ENCODE measurements at places on chromosomes 7 and 10. TPM values are rescaled to one million over a fixed set of nuclear protein-coding genes. Genes with fewer than 3 reads are reported as not detected.

DNA sequence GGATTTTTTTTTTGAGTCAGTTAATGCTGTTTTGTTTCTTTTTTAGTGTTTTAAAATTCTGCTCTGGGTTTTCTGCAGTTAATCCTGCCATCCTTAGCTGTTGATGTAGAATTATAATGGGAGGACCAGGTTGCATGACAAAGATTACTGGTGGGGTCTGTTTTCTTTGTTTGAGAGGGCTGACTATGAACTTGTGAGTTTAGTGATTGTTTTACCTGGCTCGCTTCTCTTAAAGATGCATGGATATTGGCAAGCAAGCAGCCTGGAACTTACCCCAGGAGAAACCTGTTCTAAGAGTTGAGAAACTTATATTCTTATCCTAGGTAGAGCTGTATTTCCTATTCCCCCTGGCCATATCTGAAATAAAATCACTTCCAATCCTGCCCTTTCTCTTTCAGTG, 727.8 kb downstream of the GRM8 start:
- no peaks in the 10 kb centered on the region for H3K36me3 ChIP-seq
- no peak overlapping the region for H3K27ac ChIP-seq
- no peak for DNase-seq
- H3K4me3 ChIP-seq, result no peak overlapping the region
- no peaks in the 10 kb centered on the region for H3K27me3 ChIP-seq

The MBL2 gene
- total RNA-seq, result not detected

- peaks cover 7% of the 10 kb centered on the region for H3K27me3 ChIP-seq
- no peaks in the 10 kb centered on the region for H3K4me1 ChIP-seq
- DNase-seq, result no peak
- H3K36me3 ChIP-seq, result no peaks in the 10 kb centered on the region
These were observed 165.9 kb upstream of the PLXNA4 start for GRCh38 chr7:132742189-132742612.

- no peaks in the 10 kb centered on the region for H3K36me3 ChIP-seq
- no peak for DNase-seq
- no peak overlapping the region for H3K4me3 ChIP-seq
These were observed 3.7 kb downstream of the TRIL start for GRCh38 chr7:28954471-28954870.

GRCh38 chr10:132511121-132512051, 26.2 kb upstream of the INPP5A start:
- no peaks in the 10 kb centered on the region for H3K4me1 ChIP-seq
- H3K36me3 ChIP-seq, result no peaks in the 10 kb centered on the region
- peak; percentile 2 for DNase-seq
- H3K27me3 ChIP-seq, result no peaks in the 10 kb centered on the region

GRCh38 chr7:69537691-69538090, 60.6 kb upstream of the AUTS2 start:
- no peak for DNase-seq
- H3K4me3 ChIP-seq, result no peak overlapping the region
- no peak overlapping the region for H3K27ac ChIP-seq
- no peaks in the 10 kb centered on the region for H3K4me1 ChIP-seq
- H3K27me3 ChIP-seq, result peaks cover 3% of the 10 kb centered on the region

- H3K36me3 ChIP-seq, result no peaks in the 10 kb centered on the region
- no peak overlapping the region for H3K4me3 ChIP-seq
- DNase-seq, result no peak
- peaks cover 2% of the 10 kb centered on the region for H3K4me1 ChIP-seq
- H3K27ac ChIP-seq, result no peak overlapping the region
These were observed 28.6 kb downstream of the C10orf67 start for GRCh38 chr10:23315966-23316365.

GRCh38 chr10:21369697-21370096, 155.8 kb downstream of the SKIDA1 start:
- DNase-seq, result no peak
- no peak overlapping the region for H3K27ac ChIP-seq
- no peaks in the 10 kb centered on the region for H3K27me3 ChIP-seq

- no peaks in the 10 kb centered on the region for H3K4me1 ChIP-seq
- no peak overlapping the region for H3K4me3 ChIP-seq
- H3K36me3 ChIP-seq, result no peaks in the 10 kb centered on the region
These were observed 194.3 kb upstream of the PRKCQ start for GRCh38 chr10:6774406-6774805.

DNA sequence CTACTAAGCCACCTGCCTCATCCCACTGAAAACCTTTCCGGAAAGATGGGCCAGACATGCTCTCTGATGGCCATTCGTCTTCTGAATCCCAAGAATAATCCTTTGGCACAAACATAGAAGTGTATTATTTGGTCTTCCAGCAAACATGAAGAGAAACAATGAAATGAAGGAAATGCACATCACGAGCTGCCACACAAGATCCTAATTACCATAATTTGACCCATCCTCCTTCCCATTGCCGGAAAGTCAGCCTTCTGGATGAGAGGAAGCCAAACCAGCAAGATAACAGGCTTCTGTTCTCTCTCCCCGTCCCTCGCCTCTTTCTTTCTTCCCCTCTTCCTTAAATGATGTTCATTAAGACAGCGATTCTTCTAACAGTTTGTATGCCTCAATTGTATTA, 218.9 kb upstream of the KMT2E start:
- peaks cover 18% of the 10 kb centered on the region for H3K27me3 ChIP-seq
- no peaks in the 10 kb centered on the region for H3K4me1 ChIP-seq
- H3K27ac ChIP-seq, result no peak overlapping the region
- no peaks in the 10 kb centered on the region for H3K36me3 ChIP-seq
- no peak for DNase-seq

DNA sequence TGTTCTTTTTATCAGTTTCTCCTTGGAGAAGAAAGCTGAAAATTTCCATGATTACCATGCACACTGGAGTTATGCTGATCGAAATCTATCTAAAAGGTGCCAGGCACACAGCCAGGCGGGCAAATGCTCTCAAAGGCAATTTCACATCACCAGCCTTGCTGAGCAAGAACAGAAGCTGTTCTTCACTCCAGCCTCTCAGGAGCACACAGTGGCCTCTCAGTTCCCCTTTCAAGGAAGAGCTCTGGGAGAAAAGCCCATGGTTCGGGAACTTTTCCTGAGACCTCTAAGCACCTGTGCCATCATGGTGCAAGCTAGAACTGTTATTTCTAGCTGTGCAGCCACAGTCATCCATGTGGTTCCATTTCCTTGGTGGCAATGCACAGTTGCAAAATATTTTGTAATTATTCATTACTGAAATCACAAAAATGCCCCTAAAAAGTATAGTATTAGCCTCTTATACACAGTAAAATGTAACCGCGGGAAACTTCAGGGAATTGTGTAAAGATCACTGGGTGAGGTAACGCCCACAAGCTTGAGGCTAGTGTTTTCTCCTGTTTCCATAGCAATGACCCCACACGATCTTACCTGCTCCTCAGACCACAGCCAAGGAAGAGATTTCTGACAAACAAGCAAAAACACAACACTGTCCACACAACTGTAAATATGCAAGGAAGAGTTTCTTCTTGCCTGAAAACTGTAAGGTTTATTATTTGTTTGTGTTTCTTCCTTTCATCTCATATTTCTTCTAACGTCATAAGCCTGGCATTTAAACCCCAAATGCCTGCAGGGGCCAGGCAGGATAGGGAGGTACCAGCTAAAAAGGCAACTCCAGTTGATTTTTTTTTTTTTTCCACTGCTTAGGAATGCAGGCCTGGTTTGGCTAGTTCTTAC, 121.2 kb downstream of the FAM107B start:
- H3K27ac ChIP-seq, result peak overlapping the region; percentile 7
- H3K36me3 ChIP-seq, result peaks cover 4% of the 10 kb centered on the region
- DNase-seq, result no peak
- H3K4me1 ChIP-seq, result peaks cover 84% of the 10 kb centered on the region

DNA sequence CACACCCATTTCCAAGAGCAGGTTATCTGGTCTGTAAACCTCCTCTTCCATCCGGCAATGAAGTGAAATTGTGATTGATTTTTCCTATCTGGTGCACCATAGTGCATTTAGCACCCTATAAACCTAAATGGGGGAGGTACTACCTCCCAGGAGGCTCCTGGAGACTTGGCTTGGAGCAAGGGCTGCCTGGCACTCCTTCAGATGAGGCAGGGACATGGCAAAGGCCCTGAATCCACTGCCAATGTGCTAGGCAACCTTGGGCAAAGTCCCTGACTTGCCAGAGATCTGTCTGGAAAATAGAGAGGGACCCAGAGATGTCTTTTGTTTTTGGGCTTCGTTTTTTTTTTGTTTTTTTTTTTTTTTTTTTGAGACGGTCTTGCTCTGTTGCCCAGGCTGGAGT, 6.7 kb upstream of the GRID1 start:
- DNase-seq, result no peak
- H3K4me3 ChIP-seq, result no peak overlapping the region
- no peaks in the 10 kb centered on the region for H3K36me3 ChIP-seq
- H3K27me3 ChIP-seq, result peaks cover 31% of the 10 kb centered on the region

DNA sequence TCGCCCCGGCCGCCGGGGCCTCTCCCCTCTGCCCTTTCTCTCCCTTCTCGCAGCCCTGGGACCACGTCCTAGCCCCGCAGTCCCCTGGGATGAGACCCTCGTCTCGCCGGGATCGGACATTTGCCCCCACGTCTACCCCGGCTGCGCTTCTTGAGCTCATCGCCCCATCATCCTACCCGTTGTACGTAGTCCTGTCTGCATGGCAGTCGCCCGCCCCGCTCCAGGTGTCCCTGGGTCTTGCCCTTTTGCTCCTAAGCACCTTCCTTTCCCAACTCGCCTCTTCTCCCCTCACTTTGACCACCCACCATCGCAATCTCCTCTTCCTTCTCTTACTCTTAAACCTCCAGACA, 582 bp downstream of the TPST1 start:
- peaks cover 33% of the 10 kb centered on the region for H3K4me1 ChIP-seq
- peak overlapping the region; percentile 81 for H3K4me3 ChIP-seq
- peaks cover 17% of the 10 kb centered on the region for H3K27me3 ChIP-seq
- peak overlapping the region; percentile 32 for H3K27ac ChIP-seq
- no peak for DNase-seq

- H3K4me3 ChIP-seq, result no peak overlapping the region
- H3K4me1 ChIP-seq, result peaks cover 6% of the 10 kb centered on the region
- peak; percentile 81 for DNase-seq
These were observed 90.7 kb downstream of the MKI67 start for GRCh38 chr10:128035557-128035973.

- H3K4me1 ChIP-seq, result peaks cover 8% of the 10 kb centered on the region
- H3K27ac ChIP-seq, result no peak overlapping the region
- DNase-seq, result no peak
These were observed 6.8 kb upstream of the KIAA1217 start for GRCh38 chr10:24202181-24202570.

- DNase-seq, result peak; percentile 84
- no peak overlapping the region for H3K4me3 ChIP-seq
- H3K27ac ChIP-seq, result no peak overlapping the region
- peaks cover 5% of the 10 kb centered on the region for H3K36me3 ChIP-seq
These were observed 29.1 kb upstream of the CALD1 start for GRCh38 chr7:134750083-134751062.

DNA sequence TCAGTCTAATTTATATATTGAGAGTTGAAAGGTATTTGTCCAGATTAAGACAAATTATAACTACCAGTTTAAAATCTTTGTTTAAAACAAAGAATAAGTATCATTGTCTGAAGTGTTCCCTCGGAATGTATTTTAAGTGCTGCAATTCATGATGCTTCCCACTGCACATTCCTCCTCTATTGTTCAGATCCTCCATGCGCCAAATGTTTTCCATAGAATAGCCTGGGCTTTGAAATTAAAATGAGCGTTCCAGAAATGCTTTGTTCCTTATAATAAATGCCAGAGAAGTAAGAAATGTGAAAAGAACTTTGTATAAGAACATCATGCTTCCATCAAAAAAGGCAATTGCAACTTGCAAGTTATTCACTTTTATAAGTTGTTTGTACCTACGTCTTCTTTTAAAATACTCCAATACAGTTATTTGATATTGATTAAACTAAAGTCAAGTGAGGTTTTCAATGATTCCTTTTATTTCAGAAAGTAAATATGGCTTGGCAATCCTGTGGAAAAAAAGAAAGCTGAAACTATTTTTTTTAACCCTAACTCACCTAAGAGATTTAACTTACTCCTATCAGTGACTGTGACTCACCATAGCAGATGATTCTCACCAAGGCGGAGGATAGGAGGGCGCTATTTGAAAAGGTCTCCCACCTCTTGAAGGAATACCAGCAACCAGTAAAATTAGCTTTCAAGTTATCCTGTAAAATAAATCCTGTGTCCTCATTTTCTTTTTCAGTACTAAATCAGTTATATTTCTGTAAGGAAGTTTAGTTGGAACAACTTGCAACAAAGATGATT, 85.8 kb downstream of the CTNNA3 start:
- no peaks in the 10 kb centered on the region for H3K27me3 ChIP-seq
- H3K4me1 ChIP-seq, result peaks cover 36% of the 10 kb centered on the region
- H3K36me3 ChIP-seq, result no peaks in the 10 kb centered on the region
- no peak overlapping the region for H3K27ac ChIP-seq
- no peak overlapping the region for H3K4me3 ChIP-seq
- DNase-seq, result no peak

The GBX1 gene
- total RNA-seq, result 0.16 TPM

DNA sequence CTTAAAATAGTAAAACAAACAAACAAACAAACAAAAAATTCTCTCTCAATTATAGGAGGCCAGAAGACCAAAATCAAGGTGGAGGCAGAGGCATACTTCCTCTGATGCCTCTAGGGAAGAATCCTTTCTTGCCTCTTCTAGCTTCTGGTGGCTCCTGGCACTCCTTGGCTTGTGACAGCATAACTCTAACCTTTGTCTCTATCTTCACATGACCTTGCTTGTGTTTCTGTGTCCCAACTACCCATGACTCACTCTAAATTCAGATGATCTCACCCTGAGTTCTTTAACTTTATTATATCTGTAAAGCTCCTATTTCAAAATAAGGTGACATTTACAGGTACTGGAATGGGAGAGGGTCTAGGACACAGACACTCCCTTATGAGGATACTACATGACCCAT, 88.3 kb upstream of the ANTXRL start:
- peaks cover 6% of the 10 kb centered on the region for H3K4me1 ChIP-seq
- no peak overlapping the region for H3K4me3 ChIP-seq
- no peaks in the 10 kb centered on the region for H3K27me3 ChIP-seq
- H3K36me3 ChIP-seq, result peaks cover 12% of the 10 kb centered on the region
- no peak overlapping the region for H3K27ac ChIP-seq

- DNase-seq, result no peak
- no peak overlapping the region for H3K4me3 ChIP-seq
- no peak overlapping the region for H3K27ac ChIP-seq
- no peaks in the 10 kb centered on the region for H3K4me1 ChIP-seq
These were observed 16.0 kb downstream of the DENND2A start for GRCh38 chr7:140624392-140625191.

- no peak overlapping the region for H3K4me3 ChIP-seq
- peaks cover 10% of the 10 kb centered on the region for H3K36me3 ChIP-seq
- no peak overlapping the region for H3K27ac ChIP-seq
- H3K27me3 ChIP-seq, result no peaks in the 10 kb centered on the region
These were observed 9.0 kb downstream of the MRPL43 start for GRCh38 chr10:100978121-100978900.

The PNLIP gene
- not detected for total RNA-seq

- H3K4me3 ChIP-seq, result no peak overlapping the region
- H3K27ac ChIP-seq, result no peak overlapping the region
- H3K4me1 ChIP-seq, result peaks cover 7% of the 10 kb centered on the region
- no peak for DNase-seq
These were observed 271.9 kb downstream of the RNLS start for GRCh38 chr10:88311264-88311663.

GRCh38 chr10:58275908-58276307, 6.9 kb downstream of the CISD1 start:
- no peak overlapping the region for H3K27ac ChIP-seq
- no peak overlapping the region for H3K4me3 ChIP-seq
- no peaks in the 10 kb centered on the region for H3K27me3 ChIP-seq
- peaks cover 28% of the 10 kb centered on the region for H3K36me3 ChIP-seq
- H3K4me1 ChIP-seq, result peaks cover 27% of the 10 kb centered on the region
- DNase-seq, result no peak

The NPSR1 gene
- not detected for total RNA-seq

All from activated CD4-positive, alpha-beta T cell treated with anti-CD3 and anti-CD28 coated beads for 36 hours (primary cell).